ENCODE measurements at places on chromosomes 12 and 14.

- DNase-seq = no peak
These were observed 120.0 kb downstream of the CPNE8 start for GRCh38 chr12:38785381-38785780.

GRCh38 chr12:53579545-53579955 is 46.6 kb downstream of the ATF7 start:
- DNase-seq = no peak

DNA sequence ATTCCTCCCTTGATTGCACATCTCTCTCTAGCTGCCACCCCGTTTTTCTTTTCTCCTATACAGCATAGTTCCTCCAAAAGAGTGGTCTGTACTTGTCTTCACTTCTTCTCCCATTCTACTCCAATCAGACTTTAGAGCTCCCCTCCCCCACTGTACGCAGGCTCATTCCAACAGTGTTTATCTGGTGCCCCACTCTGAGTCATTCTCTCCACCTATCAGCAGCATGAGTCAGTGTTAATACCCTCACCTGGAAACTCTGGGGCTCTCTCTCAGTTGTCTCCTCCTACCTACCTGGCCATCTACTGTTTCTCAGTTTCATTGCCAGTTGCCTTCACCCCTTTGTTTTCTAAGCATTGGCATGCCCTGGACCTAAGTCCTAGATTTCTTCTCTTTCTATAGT is 175.1 kb upstream of the ARHGAP5 start:
- DNase-seq = no peak

DNA sequence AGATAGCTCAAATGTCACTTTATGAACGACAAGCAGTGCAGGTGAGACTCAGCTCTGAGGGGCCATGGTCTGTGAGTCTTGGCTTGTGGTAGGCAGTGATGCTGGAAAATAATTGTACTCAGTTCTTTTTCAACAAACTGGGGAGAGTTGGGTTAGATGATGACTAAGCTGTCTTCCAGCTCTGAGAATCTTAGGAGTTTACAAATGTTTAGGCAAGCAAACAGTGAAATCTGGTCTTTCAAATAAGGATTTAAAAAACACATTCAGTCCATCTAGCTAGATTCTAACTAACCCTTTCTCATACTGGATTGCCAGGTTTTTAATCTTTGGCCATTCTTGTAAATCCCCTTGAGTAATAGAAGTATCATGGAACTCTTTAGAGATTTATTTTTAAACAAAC is 3.4 kb downstream of the PHC1 start:
- DNase-seq = no peak

- DNase-seq = no peak
These were observed 43.2 kb upstream of the PNMA1 start for GRCh38 chr14:73757381-73757780.

DNA sequence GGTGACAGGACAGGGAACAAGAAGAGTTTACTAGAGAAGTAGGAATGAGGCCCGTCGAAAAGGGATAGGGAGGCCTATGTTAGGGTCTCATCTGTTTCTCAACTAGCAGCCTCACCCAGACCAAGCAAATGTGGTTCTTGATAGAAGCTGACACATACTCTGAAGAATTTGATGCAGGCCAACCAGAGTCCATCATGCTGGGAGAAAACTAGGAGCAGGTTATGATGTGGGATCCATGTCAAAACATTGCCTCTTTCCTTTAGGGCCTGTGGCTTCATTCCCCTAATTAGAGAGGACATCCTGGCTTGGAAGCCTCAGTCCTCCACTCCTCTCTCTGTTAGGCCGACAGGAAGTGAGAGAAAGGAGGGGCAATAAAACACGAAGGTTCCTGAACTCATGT is 122.8 kb downstream of the NTF3 start:
- DNase-seq = no peak

DNA sequence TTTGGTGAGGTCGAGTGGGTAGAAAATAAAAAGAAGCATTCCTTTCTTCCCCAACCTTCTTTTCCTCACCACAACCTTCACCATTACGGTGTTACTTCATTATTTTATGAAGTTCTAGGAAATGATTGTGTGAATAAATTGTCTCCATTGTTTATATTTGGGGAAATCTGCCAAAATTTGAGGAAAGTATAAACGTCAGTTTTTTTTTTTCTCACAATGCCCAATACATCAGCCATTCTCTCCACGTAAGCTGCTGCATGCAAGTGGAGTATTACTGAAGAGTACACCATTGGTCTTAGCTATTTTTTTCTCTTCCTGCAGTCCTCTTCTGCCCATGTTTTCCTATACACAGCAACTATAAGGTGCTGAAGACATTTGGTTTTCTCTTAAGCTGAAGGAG is 9.1 kb upstream of the POLR3B start:
- DNase-seq = no peak

DNA sequence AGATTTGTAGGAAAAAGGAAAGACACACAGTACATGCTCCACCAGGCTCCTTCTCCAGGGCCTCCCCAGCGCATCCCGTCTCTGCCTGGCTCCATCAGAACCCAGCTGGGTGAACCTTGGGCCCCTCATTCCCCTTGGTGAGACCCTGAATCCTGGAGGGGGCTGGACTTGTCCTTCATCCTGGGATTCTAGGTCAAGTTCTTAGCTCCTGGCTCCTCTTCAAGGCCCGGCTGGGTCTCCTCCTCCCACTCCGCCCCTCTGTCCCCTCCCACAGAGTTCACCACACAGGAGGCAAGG is 49.2 kb downstream of the PSMA6 start:
- DNase-seq = no peak

GRCh38 chr12:28569698-28570411 is 379.6 kb downstream of the CCDC91 start:
- no peak for DNase-seq

GRCh38 chr12:62848418-62848817 is 86.5 kb downstream of the PPM1H start:
- no peak for DNase-seq

DNA sequence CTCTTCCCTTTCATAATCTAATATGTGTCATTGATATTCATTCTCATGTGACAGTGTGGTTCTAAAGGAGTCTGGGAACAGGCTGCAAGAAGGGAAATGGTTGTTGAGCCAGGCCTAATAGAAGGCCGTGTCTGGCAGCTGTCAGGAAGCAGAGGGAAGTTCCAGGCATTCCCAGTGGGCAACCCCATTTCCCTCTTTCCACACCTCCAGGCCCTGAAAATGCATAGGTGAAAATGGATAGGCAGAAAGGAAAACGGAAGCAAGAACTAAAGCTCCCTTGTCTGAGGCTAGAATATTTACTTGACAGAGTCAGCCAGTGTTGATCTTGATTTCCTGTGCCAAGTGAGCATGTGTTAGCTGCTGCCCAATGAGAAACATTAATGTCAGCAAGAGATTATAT is 97.7 kb downstream of the PPM1A start:
- no peak for DNase-seq

DNA sequence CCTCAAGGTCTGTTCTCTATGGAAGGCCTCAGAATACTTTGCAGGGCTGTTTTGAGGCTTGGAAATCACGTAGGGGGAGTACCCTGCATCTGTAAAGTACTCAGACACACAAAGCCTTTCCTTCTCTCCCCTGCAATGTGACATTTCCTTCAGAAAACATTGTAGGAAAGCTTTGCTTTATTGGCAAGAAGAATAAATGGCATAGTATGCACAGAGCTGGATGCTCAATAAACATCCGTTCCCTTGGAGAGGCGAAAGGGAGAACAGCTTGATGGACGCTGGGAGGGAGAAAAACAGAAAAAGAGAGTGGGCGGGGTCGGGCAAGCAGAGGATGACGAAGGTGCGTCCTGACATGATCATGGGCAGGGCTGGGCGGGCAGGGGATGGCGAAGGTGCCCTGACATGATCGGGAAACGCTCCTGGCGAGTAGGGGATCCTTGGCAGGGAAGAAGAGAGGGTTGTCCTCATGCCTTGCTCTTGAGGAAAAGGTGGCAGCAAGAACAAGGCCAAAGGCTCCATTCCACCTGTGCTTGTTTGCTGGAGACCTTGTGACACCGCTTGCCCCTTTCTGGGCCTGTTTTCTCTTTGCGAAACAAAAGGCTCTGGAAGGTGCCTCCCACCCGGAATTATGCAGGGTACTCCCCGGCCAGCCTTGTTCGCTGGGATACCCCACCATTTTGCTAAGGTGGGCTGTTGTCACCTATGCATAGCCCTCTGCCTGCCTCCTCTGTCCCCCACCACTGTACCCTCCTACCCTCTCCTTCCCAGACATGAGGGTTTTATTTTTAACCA is 21.1 kb downstream of the IRF2BPL start:
- no peak for DNase-seq

DNA sequence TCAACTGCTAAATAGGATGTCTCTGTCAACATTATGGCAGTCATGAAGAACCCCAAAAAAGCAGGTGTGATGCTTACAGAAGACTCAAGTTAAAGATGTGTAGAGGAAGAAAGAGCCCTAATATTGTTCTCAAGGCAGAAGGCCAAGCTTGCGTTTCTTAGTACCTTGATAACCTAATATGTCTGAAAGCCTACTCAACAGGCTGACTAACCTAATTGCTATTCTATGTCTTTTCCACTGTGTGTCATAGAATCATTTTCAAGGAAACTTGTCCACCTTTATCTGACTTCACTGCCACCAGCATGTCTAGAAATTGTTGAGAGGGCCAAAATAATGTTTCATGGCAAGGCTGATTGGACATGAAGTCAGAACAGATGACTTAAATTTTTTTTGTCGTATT is 373.2 kb downstream of the BTG1 start:
- DNase-seq = no peak

DNA sequence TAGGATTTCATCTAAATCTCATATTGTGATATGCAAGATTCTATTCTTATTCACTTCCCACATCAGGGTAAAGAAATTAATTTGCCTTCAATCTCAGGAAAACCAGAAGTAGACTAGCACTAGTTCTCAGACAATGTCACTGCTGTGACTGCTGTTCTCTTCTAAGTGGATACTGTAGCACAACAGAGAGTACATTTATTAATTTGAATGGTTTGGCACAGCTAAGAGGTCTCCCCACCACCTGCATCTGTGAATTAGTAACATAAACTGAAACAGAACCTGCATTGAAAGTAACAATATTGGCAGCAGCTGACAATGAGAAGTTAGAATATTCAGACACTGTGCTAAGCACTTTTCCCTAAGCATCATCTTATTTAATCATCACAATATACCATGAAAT is 253.1 kb downstream of the PDZRN4 start:
- DNase-seq = no peak

DNA sequence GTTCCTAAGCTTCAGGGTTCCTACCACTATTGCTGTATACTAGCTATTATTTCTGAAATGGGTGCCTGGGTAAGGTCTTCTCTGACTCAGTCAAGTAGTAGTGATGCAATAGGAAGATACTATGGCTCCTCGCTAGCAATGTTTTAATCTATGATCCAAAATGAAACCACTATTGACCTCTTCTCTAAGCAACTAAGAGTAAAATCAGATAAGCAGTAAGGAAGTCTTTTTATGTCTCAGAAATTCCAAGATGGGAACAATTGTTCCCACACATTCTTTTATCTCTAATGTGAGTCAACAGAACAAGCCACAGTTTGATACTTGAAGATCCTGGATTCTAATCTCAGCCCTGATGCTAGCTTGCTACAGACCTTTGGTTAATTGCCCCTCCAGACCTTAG is 45.1 kb downstream of the AREL1 start:
- no peak for DNase-seq

DNA sequence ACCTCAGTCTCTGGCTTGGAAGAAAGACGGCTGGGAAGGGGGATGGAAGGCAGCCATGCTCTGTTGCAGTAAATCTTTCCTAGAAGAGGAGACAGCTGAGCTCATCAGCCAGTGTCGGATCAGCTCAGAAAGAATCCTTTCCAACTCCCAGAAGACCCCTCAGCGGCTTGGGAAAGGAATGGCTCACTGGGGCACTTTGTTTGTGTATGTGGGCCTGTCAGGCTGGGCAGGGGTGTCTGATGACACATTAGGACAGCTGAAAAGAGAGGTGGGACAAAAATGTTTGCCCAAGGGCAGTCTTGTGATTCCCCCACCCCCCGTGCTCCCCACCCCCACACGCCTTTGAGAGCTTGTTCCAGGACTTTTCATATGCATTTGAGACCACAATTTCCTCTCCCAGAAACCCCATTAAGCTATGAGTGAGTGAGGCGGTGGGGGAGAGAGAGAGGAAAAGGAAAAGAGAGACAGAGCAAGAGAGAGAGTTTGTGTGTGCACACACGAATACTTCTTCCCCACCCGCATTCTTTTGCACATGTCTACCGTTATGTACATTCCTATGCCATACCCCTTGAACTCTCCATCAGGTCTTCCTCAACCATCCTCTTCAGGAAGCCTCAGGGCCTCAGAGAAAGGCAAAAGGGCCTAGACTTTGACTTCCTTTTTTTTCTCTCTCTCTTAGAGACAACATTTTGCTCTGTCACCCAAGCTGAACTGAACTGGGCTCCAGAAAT is 198.9 kb downstream of the ZFP36L1 start:
- DNase-seq = peak; percentile 87

- DNase-seq = no peak
These were observed 49.3 kb upstream of the ETV6 start for GRCh38 chr12:11600199-11600598.

Measured in right hindlimb (tissue), 1 donor.